ENCODE measurements at places on chromosomes 2 and 18.
A peak's percentile ranks its signal among the peaks of the same experiment; 100 is the strongest.

- DNase-seq, result no peak
Measured at GRCh38 chr2:234478121-234478858, 18.6 kb downstream of the ARL4C start.

- DNase-seq, result no peak
Measured at GRCh38 chr2:37831081-37831780, 93.9 kb upstream of the RMDN2 start.

GRCh38 chr2:182921234-182921633, 54.8 kb upstream of the FRZB start:
- no peak for DNase-seq

DNA sequence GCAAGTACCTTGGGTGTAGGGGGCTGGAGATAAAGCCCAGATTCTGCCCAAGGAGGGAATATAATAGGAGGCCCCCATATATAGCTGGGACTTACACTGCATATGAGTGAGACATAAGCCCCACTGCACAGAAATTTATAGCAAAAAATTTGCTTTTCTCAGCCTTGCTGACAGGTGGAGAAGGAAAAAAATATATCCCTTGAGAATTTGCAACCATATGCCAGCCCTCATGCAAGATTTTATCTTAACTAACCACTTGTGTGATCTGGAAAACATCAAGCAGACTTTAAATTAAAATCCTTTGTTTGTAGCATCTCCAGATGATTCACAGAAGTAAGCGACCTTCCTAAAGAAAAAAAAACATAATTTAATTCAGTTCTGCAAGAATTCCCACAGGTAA, 288.2 kb downstream of the BCL2 start:
- no peak for DNase-seq

DNA sequence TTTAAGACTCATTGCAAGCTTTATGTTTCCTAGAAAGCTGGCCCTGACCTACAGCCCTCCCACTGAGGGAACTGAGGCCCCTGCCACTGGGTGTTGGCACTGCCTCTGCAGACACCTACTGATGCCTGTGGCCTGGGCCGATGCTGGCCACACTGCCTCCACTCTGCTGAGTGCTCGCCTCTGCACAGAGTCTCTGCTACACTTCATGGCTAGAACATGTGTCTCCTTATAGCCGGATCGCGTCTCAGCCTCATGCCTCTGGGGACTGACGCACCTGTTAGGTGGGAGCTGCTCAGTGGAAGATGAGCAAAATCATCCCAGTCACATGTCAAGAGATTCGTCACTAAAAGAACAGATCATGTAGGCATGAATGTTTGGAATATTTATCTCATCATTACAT, 108.7 kb downstream of the RGPD3 start:
- DNase-seq, result no peak

- no peak for DNase-seq
Measured at GRCh38 chr18:3194947-3195612, 24.7 kb downstream of the MYOM1 start.

- DNase-seq, result no peak
Measured at GRCh38 chr2:44843086-44843485, 98.4 kb upstream of the SIX3 start.

DNA sequence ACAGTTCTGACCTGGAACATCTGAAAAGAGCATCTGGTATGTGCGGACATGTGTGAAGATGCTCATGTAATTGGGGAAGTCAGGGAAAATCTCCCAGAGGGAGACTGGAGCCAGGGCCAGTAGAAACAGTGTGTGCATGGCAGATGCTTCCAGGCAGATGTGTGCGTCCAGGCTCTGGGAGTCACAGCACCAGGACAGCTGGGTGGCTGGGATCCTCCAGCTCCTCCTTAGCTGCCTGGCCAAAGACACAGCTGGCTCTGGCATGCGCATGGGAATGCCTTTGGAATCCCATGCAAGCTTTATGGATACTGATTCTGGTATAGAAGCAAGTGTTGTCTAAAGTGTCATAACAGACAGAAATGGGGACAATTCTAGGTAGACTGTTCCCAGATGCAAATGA, 369.7 kb downstream of the INSIG2 start:
- peak; percentile 57 for DNase-seq

- DNase-seq, result no peak
Measured at GRCh38 chr2:113316085-113316484, 37.4 kb upstream of the PAX8 start.

- DNase-seq, result no peak
Measured at GRCh38 chr2:218216336-218216673, 684 bp upstream of the ARPC2 start.

DNA sequence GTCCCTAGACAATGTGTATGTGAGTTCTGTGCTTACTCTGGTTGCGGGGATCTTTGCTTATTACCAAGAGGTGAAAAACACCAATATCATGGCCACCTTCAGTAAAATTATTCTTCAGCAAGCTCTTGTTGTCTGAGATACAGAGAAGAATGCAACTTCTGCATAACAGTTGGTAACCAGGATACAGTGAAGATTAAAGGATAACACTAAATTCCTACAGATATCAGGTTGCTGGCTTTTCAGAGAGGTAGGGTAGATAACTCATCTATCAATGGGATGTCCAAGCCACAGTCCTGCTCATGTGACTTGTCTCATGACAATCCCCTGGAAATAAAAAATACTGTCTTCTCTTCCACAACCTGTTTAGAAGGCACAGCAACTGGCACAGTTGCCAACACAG, 308.5 kb downstream of the TNS1 start:
- no peak for DNase-seq

- no peak for DNase-seq
Measured at GRCh38 chr2:25819597-25820039, 58.7 kb downstream of the ASXL2 start.

DNA sequence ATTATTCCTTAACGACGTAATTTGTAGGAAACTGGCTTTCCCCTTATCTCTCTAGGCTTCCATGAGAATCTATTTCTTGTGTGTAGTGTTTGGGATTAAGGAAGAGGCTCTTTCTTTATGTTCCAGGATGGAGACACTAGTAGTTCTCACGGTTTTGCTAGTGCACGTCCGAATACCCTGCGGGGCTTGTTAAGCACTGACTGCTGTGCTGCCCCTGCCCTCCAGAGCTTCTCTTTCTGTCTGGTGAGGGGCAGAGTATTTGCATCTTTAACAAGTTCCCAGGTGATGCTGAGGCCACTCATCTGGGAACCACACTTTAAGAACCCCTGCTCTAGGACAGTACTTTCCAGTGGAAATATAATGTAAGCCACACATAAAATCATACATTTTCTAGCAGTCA, 76.4 kb downstream of the SPATS2L start:
- no peak for DNase-seq

DNA sequence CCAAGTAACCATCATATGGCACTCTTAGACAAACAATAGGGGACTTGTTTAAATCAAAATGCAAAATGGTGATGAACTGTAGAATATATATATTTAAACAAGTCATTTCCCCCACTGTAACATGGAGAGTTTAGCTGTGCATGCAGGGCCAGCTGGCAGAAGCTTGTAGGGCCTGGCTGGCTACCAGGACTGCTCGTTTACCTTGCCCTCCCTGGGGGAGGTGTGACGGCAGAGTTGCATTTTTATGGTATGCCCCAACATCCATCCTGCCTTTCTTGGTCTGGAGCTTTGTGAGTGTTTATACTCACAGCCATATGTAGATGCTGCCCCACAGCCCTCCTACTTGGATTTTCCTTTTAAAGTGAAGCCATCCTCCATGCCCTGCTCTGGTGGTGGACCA, 101.7 kb upstream of the ZFP36L2 start:
- DNase-seq, result no peak

GRCh38 chr2:177264693-177265587, at the start of gene NFE2L2:
Gene NFE2L2 (minus strand): TSS chr2:177264727. CDS start chr2:177264576, 151 bp downstream.
- peak; percentile 84 for DNase-seq

DNA sequence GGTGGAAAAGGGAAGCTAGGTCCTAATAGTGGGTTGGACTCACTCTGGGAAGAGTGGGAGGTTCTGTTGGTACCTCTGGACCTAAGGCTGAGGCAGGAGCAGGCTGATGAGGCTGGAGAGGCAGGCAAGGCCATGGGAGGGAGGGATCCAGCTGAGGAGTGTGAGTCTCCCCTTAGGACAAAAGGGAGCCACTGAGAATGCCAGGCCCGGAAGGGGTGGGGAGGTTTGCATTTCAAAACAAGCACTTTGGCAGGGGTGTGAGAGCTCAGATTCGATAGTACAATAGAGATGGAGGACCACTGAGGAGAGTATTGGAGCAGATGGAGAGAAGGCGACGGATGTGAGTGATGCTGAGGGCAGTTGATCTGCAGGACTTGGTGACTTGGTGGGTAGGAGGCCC, 132.1 kb upstream of the CAPN13 start:
- no peak for DNase-seq

DNA sequence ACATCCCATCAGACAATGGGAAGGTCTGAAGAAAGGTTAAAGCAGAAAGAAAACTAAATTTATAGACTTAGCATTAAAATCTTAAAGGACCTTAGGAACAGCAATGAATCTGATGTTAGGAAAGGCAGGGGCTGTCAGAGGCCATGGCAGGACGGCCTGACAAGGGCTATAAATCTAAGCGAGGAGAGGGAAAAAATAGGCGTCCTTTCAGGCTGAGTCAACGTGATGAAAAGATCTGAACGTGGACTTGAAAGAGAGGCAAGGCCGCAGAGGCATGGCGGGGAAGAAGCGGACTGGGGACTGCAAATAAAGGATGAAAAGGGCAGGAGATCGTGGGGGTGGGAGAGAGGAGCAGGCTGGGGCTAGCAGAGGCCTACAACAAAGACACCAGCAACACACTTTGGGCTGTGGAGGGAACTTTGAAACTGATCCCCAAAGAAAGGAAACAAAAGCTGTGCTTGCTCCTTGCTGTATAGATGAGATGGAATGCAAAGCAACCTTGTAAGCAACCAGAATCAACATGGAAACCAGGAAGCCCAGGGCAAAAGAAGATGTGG, 145.6 kb downstream of the NRP2 start:
- no peak for DNase-seq

- DNase-seq, result no peak
Measured at GRCh38 chr2:184472481-184472880, 125.8 kb upstream of the ZNF804A start.

DNA sequence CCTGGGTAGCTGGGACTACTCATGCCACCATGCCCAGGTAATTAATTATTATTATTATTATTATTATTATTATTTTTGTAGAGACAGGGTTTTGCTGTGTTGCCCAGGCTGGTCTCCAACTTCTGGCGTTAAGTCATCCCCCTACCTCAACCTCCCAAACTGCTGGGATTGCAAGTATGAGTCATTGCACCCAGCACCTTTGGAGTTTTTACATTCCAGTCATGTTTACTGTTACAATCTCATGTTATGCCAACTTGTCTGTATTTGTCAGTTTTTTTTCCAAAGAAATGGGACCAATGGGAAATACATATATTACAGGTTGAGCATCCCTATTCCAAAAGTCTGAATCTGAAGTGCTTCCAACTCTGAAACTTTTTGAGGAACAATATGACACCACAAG, 903.8 kb downstream of the SLC4A3 start:
- no peak for DNase-seq

GRCh38 chr2:43877782-43878464, 39.2 kb downstream of the ABCG8 start:
- DNase-seq, result peak; percentile 87

DNA sequence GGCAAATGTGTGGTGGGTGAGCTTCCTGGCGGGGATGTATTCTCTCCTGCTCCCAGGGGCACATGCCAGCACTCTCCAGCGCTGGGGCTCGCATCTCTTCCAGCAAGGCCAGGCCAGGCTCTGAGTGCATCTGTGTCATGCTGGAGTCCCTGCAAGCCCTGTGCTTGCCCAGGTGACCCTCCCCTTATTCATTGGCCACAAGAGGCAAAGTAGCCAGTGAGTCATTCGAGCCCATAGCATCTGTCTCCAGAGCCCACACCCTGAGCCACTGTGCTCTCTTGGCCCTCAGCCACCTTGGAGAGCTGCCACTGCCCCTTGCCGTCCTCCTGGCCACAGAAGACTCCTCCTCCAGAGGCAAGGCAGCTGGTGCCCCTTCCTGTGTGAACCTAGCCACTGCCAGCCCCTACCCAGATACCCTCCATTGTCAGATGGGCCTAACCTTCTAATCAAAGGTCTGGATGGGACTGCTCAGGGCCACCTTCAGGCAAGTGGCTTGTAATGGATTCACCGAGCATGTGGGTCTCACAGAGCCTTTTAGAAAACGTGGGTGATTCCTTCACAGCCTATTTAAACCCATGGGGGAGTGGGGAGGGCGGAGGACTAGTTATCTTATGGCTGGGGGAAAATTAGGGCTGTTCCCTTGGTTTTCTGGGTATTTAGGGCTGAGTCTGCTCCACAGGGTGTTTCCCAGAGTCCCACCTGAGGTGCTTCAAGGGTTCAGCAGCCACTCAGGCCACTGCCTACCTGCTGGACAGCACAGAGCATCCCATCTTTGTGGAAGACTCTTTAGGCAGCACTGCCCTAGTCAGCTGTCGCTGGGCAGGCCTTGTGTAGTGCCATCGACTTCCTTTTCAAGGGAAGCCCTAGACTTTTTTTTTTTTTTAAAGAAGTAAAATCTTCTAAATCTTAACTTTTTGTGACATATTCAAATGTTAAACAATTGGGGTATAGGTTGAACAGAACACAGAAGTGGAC, 137.4 kb downstream of the ACOXL start:
- no peak for DNase-seq

Measured in glutamatergic neuron (in vitro differentiated cells).